T-helper 2 cell treated with Interferon-gamma antibody and Interleukin-4, amounts not matched to agents 100 ng/mL and 5 ng/mL, for 36 hours (primary cell): ENCODE measurements at places on chromosomes 6 and 20. TPM values are rescaled to one million over a fixed set of nuclear protein-coding genes. Genes with fewer than 3 reads are reported as not detected.

CEBPB gene
- 19.1 and 19.5 TPM in 2 replicates for total RNA-seq

EYA2 gene
- total RNA-seq = 0.11 TPM in 1 of 2 replicates, not detected in the other

ASIP gene
- total RNA-seq = not detected in 2 replicates

MUCL3 gene
- not detected in 2 replicates for total RNA-seq

MACROD2 gene
- not detected in 2 replicates for total RNA-seq

LY86 gene
- total RNA-seq = 4.6 and 5.1 TPM in 2 replicates

GSTA3 gene
- total RNA-seq = not detected in 2 replicates

HLA-DQA1 gene
- total RNA-seq = 20.2 and 21.5 TPM in 2 replicates

OR2H2 gene
- not detected in 2 replicates for total RNA-seq

TSPO2 gene
- not detected in 2 replicates for total RNA-seq

UBE2V1 gene
- total RNA-seq = 133 and 137 TPM in 2 replicates

FYN gene
- 119 and 125 TPM in 2 replicates for total RNA-seq

PLCB4 gene
- not detected in 2 replicates for total RNA-seq

JAG1 gene
- 0.95 and 1.1 TPM in 2 replicates for total RNA-seq

DLK2 gene
- total RNA-seq = 0.20 and 0.45 TPM in 2 replicates

CASS4 gene
- total RNA-seq = 5.3 and 5.5 TPM in 2 replicates

FAXC gene
- total RNA-seq = 0.23 TPM in 1 of 2 replicates, not detected in the other

RAMACL gene
- 0.14 and 0.20 TPM in 2 replicates for total RNA-seq

NXT1 gene
- total RNA-seq = 34.2 and 35.1 TPM in 2 replicates

TRAPPC3L gene
- not detected in 2 replicates for total RNA-seq

FHL5 gene
- total RNA-seq = not detected in 2 replicates
